Caki2 (cell line): ENCODE measurements at places on chromosomes 12 and 14. TPM values are rescaled to one million over a fixed set of nuclear protein-coding genes. Genes with fewer than 3 reads are reported as not detected.
A peak's percentile ranks its signal among the peaks of the same experiment; 100 is the strongest.

Gene GARIN6
- total RNA-seq, result not detected in 2 replicates

- DNase-seq, result no peak
These were observed 6.3 kb upstream of the SERPINA1 start for GRCh38 chr14:94394581-94395207.

Gene CNPY2
- total RNA-seq, result 244 and 346 TPM in 2 replicates

Gene SLC39A2
- total RNA-seq, result 0.27 TPM in 1 of 2 replicates, not detected in the other

DNA sequence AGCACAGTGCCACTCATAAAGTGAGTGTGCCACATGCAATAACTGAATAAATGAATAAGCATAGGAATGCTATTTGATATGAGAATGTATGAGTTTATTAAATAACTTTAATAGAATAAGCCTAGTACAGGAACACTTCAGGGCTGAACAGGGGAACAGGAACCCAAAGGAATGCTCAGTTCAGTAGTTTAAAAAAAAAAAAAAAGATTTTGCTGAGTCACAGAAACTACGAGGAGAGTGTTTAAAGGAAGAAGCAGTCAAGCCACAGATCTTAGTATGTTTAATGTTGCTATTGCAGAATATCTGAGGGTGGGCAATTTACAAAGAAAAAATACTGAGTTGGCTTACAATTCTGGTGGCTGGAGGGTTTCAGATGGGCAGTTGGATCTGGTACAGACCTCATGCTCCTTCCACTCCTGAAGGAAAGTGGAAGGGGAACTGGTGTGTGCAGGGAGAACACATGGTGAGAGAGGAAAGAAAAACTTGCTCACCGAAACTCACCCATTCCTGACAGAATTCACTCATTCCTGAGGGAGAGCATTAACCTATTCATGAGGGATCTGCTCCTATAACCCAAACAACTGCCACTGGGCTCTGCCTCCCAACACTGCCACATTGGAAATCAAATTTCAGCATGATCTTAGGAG, 880.3 kb upstream of the MGAT4C start:
- peak; percentile 68 for DNase-seq

DNA sequence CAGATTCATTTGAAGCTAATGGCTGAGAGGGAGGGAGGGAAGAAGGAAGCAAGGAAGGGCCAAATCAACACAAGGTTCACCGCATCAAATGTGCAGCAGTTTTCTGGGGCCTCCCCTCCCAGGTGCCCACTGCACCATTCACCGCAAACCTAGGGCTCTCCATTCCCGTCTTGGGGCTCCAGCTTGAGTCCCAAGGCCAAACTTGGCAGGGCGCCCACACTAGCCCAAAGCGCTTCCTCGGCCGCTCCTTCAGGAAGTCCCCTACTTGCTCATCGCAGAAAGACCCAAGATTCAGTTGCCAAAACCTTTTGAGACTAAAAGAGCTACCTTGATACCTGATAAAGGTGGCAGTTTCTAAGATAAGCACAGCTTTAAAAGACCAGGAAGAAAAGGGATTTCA, 140.5 kb upstream of the FKBP4 start:
- DNase-seq, result no peak

Gene KCNC2
- total RNA-seq, result not detected in 2 replicates
